ENCODE measurements at places on chromosomes 6 and 20.

DNA sequence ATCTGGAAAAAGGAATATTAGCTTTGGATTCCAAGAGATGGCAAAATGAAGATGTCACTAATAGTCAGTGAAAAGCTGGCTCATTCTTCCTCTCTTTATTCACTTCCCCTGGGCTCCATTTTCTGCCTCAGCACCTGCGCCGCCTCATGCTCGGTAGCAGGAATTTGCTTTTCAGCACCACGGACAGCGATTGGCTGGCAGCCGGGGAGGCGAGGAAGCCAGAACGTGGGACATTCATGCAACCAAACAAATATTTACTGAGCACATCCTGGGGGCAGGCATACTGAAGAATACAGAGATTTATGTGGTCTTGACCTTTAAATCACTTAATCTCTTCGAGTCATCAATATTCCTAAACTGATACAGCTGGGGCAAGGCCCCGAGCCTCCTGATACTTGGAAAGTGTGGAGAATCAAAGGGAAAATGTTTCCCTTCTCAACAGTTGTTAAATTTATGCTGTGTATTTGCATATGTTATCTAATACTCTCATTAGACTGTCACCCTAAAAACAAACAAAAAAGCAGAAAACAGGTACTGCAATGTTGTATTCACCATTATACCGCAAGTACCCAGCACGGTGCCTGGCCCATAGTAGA, 12.1 kb upstream of the PDYN start:
- DNase-seq = peak; percentile 32

DNA sequence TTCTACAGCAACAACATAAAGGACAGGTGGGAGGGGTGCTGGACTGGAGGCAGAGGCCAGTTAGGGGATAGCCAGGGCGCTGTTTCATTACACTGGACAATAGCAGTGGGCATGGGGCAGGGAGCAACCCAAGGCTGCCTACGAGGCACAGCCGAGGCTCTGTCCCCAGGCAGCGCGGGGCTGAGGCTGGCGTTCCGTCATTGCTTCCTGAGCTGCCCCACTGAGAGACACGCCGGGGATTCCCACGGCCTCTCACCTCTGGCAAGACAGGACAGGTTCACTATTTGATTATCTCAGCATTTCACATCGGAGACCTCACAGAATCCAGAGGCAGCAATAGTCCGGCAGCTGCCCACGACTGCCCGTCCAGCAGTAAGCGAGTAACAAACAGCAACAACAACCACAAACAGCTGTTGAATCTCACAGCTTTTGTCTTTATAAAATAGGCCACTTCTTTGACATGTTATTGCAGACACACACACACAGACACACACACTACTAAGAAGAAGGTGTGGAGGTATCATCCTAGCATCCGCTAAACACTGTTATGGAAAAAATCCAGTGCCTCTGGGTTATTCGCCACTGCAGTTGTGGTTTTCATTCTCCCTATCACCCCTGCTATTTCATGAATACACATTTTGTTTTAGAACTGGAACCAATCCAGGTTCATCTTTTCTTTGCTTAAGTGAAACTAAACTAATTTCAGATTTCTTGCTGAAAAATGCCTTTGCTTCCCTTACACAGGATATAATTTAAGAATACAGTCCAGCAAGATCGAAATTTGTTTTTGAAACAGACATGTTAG, 19.5 kb downstream of the KIF25 start:
- no peak for DNase-seq

GRCh38 chr6:71967436-71967835, 81.1 kb downstream of the RIMS1 start:
- DNase-seq = no peak

GRCh38 chr6:157030755-157031154, 253.6 kb downstream of the ARID1B start:
- no peak for DNase-seq

DNA sequence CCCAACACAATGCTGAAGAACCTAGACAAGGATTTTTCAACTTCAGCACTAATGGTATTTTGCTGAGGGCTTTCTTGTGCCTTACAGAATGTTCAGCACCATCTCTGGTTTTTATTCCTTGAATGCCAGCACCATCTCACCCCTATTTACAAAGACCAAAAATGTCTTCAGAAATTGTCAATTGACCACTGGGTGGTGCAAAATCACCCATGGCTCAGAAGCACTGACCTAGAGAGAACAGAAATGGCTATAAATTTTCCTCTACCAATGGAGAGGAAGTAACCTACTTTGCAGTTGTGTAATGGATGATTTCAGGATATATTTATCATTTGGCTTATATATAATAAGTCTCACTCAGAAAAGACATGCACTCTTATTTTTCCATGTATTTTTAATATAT, 431.0 kb upstream of the IRAK1BP1 start:
- no peak for DNase-seq

DNA sequence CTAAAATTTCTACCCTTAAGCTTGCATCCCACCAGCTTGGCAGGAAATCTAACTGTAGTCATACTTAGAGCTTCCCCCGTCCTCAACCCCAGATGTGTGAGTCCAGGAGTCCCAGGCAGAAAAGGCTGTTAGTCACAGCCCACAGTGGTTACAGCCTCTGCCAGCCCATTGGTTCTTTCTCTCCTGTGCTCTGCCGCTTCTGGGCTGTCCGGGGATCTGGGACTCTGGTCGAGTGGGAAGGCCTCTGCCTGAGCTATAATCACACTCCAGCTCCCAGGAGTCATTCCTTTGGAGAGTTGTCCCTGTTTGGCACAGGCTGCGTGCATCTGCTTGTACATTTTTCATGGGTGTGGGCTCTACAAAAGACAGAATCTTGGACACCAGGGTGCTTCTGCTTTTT, 45.6 kb upstream of the FYN start:
- no peak for DNase-seq

- no peak for DNase-seq
Observed at GRCh38 chr20:45821947-45822346, 5.2 kb downstream of the TNNC2 start.

GRCh38 chr20:34215711-34216381, 25.4 kb upstream of the ASIP start:
- peak; percentile 21 for DNase-seq

DNA sequence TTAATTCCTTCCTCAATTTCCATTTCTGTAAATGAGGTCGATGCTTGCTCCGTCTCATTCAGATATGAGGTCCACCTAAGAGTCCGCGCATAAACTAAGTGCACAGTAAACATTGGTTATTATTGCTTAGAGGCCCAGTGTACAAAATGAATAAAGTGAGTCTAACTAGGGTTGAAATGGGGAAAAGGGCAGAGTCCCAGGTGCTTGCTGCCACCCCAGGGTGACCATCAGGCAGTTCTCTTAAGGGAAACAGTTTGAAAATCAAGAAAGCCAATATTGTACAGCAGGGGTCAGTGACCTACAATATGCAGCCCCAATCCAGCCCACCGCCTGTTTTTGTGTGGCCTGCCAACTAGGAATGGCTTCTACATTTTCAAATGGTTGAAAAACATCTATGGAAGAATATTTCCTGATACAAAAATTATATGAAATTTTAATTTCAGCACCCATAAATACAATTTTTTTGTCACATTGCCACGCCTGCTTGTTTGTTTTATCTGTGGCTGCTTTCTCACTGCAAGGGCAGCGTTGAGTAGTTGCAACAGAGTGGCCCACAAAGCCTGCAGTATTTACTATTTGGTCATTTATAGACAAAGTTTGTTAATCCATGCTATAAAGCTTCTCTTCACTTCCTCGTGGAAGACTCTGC, 43.3 kb downstream of the SLC13A3 start:
- no peak for DNase-seq

DNA sequence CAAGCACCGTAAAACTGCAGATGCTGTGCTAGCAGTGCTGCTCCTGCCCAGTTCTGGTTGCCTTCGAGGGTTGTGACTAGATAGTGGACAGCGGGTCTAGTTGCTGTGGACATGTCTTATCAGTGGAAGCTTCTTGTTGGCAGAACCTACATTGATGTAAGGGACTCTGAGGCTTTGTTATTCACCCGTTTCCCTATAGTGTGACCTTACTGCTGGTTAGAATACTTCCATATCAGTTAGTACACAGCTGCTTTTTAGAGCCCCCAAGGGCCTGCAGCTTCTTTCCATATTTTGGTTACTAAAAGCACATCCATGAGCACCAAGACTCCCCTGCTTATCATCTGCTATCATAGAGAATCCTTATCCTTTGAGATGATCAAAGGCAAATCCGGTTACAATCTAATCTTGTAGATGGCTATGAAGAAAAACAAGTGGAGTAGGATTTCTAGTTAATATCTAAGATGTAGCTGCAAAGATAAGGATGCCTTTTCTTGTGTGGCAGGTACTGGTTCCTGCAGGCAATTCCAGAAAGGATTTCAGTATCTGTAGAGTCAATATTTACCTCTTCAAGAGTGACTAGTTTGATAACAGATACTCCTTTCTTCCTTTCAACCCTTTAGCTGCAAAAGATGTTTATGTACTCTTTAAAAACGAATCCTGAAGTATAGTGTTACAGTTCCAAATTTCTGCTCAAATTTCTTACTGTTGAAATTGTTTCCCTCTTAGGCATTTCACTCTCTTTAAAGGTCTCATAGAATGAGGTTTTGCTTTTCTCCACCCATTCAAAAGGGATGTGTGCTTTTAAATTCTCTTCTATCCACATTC, 163.6 kb downstream of the JARID2 start:
- DNase-seq = no peak

GRCh38 chr6:75275067-75275466, 9.5 kb downstream of the TMEM30A start:
- DNase-seq = no peak

DNA sequence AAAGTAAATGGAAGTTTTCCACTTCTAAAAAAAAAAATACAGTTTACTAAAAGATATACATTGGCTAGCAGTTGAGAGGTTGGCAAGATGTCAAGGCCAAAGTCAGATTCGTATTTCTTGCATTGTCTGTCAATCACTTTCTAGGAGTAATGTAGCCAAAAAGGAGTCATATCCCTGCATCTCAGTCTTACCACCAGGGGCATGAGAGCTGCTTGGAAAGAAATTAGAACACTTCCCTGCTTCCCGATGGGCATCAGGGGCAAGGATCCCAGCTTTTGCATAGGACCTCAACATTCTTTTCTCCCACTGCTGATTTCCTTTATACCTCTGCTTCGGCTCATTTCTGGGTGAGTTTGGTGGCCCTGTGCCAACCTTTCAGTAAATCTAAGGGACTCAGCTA, 581.0 kb upstream of the MAP3K7 start:
- DNase-seq = no peak

GRCh38 chr6:166957087-166957804, 896 bp upstream of the RNASET2 start:
- DNase-seq = peak; percentile 44

DNA sequence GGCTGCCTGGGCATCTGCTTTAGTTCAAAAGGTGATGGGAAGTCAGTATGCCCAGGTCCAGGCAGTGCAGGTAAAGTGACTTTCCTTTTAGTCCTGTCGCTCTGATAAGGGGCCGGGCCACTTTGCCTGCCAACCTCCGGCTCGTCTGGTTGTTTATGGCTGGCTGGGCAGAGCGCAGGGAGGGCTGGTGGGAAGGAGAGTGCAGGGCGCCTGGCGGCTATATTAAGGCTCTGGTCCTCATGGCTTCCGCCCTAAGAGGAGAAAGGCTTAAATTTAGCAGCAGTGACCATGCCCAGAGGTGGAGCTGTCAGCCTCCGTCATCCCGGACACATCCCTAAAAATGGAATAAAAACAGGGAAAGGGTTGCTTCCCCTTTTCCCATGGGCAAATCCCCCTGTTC, 14.6 kb downstream of the GATA5 start:
- no peak for DNase-seq

- DNase-seq = no peak
Observed at GRCh38 chr20:44481719-44482416, 6.2 kb downstream of the TTPAL start.

DNA sequence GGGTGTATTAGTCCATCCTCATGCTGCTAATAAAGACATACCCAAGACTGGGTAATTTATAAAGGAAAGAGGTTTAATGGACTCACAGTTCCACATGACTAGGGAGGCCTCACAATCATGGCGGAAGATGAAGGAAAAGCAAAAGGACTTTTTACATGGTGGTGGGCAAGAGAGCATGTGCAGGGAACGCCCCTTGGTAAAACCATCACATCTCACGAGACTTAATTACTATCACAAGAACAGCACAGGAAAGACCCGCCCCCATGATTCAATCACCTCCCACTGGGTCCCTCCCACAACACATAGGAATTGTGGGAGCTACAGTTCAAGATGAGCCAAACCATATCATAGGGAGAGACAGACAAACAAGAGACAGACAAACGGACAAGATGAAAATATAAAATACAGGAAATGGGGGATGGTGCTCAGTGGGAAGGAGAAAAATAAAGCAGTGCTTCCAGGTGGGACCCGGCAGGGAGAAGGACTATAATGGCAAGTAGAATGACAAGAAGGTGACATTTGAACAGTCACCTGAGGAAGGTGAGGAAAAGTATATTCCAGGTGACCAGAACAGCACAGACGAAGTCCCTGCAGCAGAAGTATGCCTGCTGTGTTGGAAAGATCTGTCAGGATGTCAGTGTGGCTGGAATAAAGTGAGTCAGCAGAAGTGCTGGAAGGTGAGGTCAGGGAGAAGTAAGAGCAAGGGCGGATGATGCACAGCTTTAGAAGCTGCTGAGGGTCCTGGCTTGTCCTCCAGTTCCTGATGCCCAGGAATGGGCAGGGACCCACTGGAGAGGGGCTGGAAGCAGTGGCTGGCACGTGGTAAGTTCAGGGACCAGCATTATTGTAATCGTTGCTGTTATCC, 61.1 kb downstream of the SLC2A10 start:
- DNase-seq = no peak

DNA sequence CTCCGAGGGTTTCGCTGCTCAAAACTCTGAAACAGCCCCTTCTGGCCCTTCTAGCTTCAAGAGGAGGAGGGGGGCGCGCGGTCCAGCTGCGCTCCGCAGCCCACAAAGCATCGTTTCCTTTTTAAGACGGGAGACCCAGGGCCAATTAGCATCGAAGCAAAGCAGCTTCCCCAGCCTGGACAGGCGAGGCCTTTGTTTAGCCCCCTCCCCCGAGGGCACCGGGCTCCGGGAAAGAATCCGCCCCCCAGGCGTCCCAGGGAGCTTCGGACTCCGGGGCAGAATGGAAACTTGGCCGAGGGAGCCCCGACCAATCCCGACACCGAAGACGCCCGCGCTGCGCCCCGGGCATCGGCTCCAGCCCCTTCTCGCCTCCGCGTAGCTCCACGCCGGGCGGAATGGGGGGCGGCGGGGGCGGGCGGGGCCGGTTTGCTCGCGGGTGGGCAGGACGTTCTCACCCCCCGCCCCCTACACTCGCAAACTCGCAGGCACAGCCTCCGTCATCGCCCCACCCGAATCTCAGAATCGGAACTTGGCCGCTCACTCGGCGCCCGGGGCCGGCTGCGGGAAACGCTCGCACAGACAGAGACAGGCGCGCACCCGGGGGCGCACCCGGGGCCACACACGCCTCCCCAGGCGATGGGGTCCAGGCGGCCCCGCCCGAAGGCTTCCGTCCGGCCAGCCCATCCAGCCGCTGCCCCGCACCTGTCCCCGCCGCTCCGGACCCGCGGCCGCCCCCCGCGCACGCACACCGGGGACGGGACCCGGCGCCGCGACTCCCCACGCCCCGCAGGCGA, 628 bp downstream of the NKAIN4 start:
- no peak for DNase-seq

DNA sequence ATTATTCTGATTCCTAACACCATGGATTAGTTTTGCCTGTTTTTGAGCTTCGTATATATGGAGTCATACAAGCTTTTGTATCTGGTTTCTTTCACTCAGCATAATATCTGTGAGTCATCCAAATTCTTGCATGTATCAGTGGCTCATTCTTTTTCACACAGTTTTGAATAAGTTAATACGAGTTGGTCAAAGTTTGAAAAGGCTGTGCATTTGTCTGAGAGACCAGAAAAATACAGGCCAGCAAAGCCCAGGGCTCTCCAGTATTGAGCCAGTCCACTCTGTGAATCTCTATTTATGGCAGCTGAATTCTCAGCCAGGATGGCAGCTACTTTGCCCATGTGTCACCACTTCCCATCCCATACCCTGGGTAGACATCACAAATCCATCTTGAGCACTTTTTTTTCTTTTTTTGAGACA, 7.2 kb upstream of the CHMP4B start:
- no peak for DNase-seq
